ENCODE measurements at places on chromosomes 2 and 18.
A peak's percentile ranks its signal among the peaks of the same experiment; 100 is the strongest.

GRCh38 chr2:236338495-236339184 is 74.4 kb upstream of the ASB18 start:
- DNase-seq: no peak

- no peak for DNase-seq
Measured at GRCh38 chr18:70354080-70354479, 65.2 kb downstream of the SOCS6 start.

DNA sequence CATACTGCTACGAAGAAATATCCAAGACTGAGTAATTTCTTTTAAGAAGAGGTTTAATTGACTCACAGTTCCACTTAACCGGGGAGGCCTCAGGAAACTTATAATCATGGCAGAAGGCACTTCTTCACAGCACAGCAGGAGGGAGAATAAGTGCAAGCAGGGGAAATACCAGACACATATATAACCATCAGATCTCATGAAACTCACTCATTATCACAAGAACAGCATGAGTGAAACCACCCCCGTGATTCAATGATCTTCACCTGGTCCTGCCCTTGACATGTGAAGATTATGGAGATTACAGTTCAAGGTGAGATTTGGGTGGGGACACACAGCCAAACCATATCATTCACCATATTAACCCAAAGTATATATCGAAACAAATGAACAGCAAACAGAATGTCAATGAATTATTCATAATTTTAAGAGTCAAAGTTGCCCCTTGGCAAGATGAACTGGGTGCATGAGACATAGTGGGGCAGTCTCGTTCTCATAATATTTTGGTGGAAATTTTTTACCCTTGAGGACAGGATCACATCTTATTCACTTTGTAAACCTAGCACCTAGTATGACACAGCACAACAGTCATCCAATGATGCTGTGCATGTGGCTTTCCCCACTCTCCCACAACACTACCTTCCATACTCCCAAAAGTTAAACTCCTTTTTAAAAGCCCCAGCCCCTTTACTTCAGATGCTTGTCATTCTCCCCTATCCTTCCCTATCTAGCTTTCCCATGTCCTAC is 425.3 kb downstream of the ZEB2 start:
- DNase-seq: no peak

DNA sequence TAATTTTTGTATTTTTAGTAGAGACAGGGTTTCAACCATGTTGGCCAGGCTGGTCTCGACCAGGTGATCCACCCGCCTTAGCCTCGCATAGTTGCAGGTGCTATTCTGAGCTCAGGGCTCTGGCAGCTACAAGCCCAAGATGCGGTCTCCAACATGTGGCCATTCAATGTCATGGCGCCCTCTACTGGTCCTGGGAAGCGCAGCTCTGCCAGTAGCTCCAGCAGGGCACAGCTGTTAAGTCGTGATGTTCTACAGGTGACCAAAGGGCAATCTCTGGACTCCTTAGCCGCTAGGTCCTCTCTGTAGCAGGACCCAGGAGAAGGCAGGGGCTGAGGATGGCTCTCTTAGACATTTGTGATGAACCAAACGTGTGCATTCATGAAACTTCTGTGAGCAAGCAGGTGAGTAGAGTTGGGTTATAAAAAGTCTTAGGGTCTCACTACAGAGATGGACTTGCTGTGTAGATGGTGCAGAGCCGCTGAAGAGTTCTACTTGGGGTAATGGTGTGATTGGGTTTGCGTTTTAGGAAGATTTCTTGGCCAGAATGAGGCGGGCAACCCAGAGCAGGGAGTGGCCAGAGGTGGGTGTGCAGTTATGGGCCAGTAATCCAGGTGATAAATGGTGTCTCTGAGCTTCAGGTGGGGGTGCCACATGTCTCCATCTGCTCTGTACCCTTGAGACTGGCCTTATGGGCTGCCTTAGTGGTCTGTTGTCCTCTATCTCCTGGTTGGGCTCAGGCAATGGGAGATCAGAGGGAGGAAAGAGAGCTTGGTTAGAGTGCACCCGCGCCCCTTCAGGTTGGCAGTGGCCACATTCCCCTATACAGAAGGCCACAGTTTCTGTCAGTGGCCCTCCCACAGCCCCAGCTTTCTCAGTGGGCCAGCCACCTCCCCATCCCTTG is 31.0 kb downstream of the IL37 start:
- DNase-seq: peak; percentile 68

- no peak for DNase-seq
Measured at GRCh38 chr18:14933964-14934363, 186.0 kb downstream of the ANKRD30B start.

DNA sequence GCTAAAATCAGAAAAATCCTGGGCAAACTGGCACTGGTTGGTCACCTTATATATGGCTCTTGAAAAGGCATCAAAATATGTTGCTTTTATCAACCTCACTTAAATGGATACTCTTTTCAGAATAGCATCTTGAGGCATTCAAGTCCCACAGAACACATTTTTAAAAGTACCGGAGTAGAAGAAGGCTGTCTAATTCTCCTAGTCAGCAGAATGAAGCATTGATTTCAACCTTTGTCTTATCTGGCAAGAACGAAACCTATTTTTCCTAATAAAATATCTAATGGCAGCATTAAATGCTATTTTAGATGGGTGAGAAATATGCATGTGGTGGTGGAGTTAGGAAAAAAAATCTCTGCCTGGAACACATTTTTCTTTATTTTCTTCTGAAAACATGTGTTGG is 27.8 kb downstream of the TMEFF2 start:
- no peak for DNase-seq

GRCh38 chr2:8588831-8589191 is 93.0 kb upstream of the ID2 start:
- no peak for DNase-seq

DNA sequence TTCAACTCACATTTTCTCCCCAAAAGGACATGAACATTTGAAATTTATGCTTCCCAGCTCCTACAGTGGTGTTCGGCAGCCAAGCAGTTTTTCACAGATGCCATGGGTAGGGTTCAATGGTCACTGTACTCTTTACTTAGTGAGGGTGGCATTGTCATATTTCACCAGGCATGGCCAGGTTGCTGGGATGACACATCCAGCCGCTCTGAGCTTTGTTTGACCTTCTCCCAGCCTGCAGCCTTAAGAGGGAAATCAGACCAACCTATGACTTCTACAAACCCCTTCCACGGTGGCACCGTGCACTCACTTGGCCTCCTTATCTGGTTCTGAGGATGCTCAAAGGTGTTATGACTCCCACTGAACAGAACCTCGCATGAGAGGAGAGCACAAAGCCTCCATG is 108.4 kb upstream of the SH3BP4 start:
- DNase-seq: no peak

DNA sequence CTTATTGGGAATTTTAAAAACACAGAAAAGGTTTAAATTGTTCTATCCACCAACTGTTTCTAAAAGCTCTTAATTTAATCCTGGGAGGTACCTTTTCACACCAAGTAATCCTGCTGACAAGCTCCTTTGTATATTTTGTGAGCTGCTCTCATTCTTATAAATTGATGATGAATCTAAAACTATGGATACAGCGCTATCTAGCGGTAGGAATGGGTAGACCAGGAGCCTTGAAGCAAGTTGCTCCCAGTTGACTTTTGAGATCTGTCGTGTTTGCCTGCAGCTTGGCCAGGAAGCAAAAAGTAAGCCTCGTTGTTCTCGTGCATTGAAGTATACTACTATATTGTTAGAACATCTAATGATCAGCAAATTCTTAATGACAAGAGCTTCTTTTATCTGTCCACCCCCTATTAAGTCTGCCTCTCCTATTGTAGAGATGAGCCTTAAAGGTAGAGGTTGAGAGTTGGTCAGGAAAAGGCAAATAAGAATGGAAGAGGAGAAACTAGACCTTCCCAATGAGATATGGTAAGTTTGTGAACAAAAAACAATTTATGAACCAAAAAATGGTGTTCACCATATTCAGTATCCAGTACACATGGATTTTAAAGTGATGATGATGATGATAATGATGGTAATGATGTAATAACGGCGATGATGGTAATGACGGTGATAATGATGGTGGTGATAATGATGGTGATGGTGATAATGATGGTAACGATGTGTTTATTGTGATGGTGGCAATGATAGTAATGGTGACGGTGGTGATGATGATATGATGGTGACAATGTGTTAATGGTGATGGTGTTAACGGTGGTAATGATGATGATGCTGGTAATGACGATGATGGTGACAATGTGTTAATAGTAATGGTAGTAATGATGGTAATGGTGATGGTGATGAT is 212.1 kb upstream of the NCKAP5 start:
- peak; percentile 41 for DNase-seq

- DNase-seq: no peak
Measured at GRCh38 chr18:67771271-67771670, 254.8 kb upstream of the DSEL start.

- peak; percentile 27 for DNase-seq
Measured at GRCh38 chr2:196233805-196234475, 62.6 kb upstream of the STK17B start.

DNA sequence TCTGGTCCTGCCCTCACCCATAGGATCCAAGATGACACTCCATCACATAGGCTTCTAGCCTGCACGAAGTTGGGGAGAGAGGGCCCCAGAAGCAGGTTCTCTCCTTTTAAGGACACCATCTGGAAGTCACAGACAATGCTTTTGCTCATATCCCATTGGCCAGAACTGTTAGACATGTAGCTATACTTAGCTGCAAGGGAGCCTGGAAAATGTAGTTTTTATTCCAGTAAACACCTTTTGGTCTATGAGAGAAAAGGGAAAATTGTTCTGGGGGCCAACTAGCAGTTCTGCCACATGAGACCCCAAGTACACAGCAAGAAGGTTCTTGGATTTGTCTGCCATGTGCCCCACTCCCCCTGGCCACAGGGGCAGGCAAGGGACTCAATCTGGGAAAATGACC is 206.1 kb downstream of the ZFP36L2 start:
- no peak for DNase-seq

DNA sequence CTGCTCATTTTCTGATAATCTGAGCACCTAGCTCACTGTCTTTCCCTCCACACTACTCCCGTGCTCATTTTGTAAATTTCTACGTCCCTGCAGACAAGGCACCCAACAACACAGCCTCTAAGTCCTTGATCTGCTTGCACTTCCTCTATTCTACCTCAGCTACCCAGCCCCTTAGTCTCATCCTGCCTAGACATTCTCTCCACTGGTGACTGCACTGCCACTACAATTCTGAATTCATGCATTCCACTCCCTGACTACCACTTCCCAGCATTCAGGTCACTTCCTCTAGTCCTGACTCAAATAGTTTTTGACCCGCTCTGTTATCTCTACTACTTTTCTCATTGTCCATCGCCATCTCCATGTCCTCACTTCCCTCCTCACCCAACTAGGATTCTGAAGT is 155.7 kb downstream of the DYM start:
- DNase-seq: peak; percentile 41

- no peak for DNase-seq
Measured at GRCh38 chr2:79638954-79639353, 126.1 kb downstream of the CTNNA2 start.

- DNase-seq: peak; percentile 50
Measured at GRCh38 chr2:86216575-86217555, 17.6 kb downstream of the MRPL35 start.

DNA sequence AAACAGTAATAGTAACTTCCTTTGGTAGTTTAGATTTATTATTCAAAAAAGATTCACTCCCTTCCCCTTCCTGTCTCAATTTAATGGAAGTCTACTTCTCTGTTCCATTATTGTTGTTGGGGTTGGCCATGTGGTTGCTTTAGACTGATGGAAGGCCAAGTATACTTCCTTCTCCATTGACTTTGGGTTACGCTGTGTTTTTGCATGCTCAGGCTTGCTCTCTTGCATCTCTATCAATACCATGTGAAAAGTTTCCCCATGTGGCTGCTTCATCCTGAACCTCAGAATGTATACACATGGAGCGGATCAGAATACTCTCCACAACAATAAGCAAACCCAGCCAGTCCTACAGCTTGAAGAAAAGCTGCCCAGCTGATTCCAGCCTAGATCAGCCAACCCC is 20.3 kb downstream of the CFAP210 start:
- no peak for DNase-seq

DNA sequence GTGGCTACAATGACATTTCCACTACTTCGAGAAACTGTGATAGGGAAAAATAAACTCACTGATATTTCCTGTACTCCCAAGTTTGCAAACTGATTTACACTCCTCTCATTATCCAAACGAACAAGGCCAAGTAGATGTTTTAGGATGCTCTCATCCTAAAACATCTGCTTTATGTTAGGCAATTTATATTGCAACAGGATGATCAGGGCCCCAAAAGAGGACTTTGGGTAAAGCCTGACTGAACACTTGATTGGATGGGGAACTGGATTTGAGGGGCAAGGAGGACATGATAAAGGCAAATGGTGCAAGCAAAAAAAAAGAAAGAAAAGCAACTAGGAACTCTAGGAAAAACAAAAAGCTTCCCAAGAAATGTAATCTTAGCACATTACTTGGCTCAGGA is 2.1 kb upstream of the HES6 start:
- DNase-seq: peak; percentile 36

DNA sequence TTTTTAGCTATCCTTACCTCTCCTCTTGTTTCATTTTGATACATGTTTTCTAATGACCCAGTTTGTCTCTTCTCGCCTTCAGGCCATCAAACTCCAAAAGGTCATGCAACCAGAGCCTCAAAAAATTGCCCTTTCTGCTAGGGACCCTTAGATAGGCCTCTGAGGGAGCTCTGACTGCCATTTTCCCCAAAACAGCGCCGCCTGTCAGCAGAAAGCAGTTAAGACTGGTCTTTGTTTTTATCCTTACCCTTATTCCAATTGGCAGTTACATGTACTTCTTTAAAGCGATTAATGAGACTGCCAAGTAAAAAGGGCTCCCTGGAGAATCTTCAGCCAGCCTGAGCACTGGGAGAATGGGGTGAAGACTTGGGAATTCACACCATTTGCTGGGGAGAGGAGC is 55.1 kb upstream of the RIT2 start:
- no peak for DNase-seq

GRCh38 chr2:138078153-138078552 is 113.9 kb downstream of the HNMT start:
- no peak for DNase-seq

DNA sequence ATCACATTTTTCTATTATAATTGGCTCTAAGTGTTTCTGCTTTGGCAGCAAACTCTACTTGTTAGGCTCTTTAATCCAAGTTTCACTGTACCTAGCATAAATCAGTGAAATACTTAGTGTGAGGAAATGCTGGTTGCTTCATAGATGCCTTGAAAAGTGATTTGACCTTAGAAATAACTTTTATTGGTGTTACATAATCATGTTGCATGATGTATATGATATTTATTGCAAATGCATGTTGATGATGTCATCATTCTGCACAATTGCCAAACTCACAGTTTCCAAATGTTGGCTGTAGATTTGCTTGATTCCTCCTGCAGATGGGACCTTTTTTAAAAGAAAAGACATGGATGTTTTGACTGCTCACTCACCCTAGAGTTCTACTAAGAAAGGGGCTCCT is 137.6 kb upstream of the BCL2L11 start:
- DNase-seq: peak; percentile 66

- DNase-seq: no peak
Measured at GRCh38 chr2:120887320-120887697, 151.6 kb downstream of the GLI2 start.

All from MV-4-11 (cell line).